ENCODE measurements at places on chromosomes 7 and 10.

GRCh38 chr10:31700181-31700611, 228.4 kb downstream of the ARHGAP12 start:
- H3K36me3 ChIP-seq, result no peaks in the 10 kb centered on the region
- no peak overlapping the region for H3K27ac ChIP-seq
- H3K27me3 ChIP-seq, result no peaks in the 10 kb centered on the region
- H3K4me3 ChIP-seq, result no peak overlapping the region
- H3K4me1 ChIP-seq, result no peaks in the 10 kb centered on the region

DNA sequence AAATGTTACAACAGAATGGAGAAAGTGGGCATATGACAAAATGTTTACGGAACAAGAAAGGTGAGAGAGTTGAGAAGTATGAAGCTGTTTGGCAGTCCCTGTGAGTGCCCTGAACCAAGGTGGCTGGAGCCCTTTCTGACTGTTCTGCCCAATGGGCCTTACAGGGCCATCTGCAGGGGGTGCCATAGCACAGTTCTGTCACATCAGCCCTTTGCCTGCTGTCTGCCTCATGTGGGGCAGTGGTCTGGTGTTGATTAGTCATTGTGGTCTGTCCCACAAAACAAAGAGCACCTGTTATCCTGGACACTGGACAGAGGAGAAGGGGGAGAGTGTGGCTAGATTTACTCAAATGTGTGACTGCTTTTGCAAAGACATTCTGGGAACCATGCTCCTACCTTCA, 51.5 kb upstream of the OSBPL3 start:
- H3K27ac ChIP-seq, result no peak overlapping the region
- no peak for DNase-seq
- H3K4me3 ChIP-seq, result no peak overlapping the region
- H3K36me3 ChIP-seq, result no peaks in the 10 kb centered on the region
- H3K27me3 ChIP-seq, result no peaks in the 10 kb centered on the region
- peaks cover 24% of the 10 kb centered on the region for H3K4me1 ChIP-seq

DNA sequence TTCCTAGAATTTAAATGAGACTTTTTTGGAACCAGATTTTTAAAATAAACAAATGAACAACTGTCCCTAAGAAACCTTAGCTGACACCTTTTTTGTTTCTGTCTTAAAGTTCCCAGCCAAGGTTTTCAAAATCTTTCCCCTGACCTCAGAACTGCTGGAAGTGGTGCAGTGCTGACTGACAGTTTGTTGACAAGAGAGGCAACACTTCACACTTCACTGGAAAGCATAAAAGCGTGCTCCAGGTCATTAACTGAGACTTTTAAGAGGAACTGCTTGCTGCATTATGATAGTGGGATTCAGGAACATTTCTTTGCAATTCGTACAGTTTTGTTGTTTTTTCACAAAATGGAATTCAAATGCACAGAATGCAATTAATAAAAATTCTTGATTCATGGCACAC, 36.2 kb downstream of the SYPL1 start:
- peaks cover 18% of the 10 kb centered on the region for H3K4me1 ChIP-seq
- no peaks in the 10 kb centered on the region for H3K27me3 ChIP-seq
- no peak for DNase-seq
- H3K36me3 ChIP-seq, result no peaks in the 10 kb centered on the region

DNA sequence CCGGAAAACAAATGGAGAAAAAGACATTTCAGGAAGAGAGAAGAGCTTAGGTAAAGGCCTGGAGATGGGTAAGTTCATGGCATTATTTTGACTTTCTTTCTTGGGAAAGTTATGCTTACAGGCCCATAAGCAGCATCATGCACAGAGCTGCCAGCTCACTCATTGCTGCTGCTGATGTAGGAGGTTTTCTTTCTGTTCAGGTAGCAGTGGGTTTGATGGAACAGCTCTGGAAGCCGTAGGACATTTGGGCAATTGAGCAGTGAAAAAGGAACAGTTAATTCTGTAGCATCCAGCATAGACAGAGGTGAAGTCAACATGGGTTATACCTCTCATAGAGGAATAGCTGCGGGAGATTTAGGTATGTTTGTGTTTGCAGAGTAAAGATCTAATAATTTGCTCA, 3.3 kb downstream of the CHN2 start:
- H3K36me3 ChIP-seq, result no peaks in the 10 kb centered on the region
- no peak for DNase-seq
- no peaks in the 10 kb centered on the region for H3K4me1 ChIP-seq
- H3K4me3 ChIP-seq, result no peak overlapping the region
- H3K27me3 ChIP-seq, result no peaks in the 10 kb centered on the region

DNA sequence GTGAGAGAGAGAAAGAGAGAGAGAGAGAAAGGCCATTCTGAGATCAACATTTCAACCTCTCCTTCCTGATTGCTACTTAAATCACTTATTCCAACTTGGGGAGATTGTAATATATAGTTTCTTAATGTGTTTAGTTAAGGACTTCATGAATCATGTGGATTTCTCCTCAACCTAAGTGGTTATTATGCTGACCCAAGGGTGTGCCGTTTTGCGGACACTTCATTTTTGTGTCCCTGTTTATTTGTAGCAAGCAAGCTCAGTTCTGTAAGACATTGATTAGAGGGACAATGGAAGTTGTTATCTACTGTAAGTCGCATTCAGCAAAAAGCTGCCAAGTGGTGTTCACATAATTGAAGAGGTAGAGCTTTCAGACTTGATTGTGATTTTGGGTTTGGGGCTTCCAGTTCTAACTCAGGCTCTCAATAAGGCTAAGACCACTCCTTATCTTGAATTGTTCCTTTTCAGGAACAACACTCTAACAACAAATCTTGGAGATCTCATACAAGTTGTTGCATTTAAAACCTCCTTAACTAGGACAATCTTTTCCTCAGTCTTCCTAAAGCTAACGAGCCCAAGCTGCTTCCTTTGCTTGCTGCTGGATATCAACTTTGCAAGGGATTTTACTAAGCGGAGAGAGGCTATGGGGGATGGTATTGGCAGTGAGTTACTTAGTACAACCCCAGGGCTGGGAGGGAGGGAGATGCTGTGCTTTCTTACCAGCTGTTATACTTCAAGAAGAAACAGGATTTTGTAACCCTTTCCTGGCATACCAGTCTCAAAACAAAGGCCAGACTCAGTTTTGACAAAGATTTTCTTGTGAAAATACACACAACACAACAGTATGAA, 19.8 kb upstream of the COL1A2 start:
- no peak overlapping the region for H3K27ac ChIP-seq
- no peaks in the 10 kb centered on the region for H3K36me3 ChIP-seq
- no peak overlapping the region for H3K4me3 ChIP-seq
- no peak for DNase-seq
- H3K27me3 ChIP-seq, result no peaks in the 10 kb centered on the region

GRCh38 chr10:22427890-22428571, 82.7 kb downstream of the SPAG6 start:
- no peak overlapping the region for H3K4me3 ChIP-seq
- no peaks in the 10 kb centered on the region for H3K36me3 ChIP-seq
- no peaks in the 10 kb centered on the region for H3K4me1 ChIP-seq
- DNase-seq, result no peak

DNA sequence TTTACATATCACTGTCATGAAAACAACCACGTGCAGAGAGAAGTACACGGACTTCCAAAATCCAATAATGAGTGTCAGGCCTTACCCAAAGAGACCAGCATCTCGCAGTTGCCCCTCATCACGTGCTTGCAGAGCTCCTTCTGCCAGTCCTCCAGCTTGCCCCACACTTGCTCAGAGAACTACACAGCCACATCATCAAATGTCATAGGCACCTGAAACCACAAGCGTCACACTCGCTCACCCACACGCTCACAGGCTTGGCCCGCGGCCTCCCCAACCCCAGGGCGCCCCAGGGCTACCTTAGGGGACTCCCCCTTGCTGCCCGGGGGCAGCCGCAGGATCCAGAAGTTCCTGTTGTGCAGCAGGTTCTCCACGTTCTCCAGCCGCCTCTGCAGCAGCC, 123.4 kb upstream of the ZNF746 start:
- H3K4me1 ChIP-seq, result peaks cover 26% of the 10 kb centered on the region
- H3K27ac ChIP-seq, result no peak overlapping the region
- H3K36me3 ChIP-seq, result peaks cover 46% of the 10 kb centered on the region
- no peaks in the 10 kb centered on the region for H3K27me3 ChIP-seq
- H3K4me3 ChIP-seq, result no peak overlapping the region

- no peak overlapping the region for H3K4me3 ChIP-seq
- DNase-seq, result no peak
- no peak overlapping the region for H3K27ac ChIP-seq
- peaks cover 3% of the 10 kb centered on the region for H3K27me3 ChIP-seq
- H3K36me3 ChIP-seq, result no peaks in the 10 kb centered on the region
These were observed 6.5 kb upstream of the RET start for GRCh38 chr10:43070121-43071085.

DNA sequence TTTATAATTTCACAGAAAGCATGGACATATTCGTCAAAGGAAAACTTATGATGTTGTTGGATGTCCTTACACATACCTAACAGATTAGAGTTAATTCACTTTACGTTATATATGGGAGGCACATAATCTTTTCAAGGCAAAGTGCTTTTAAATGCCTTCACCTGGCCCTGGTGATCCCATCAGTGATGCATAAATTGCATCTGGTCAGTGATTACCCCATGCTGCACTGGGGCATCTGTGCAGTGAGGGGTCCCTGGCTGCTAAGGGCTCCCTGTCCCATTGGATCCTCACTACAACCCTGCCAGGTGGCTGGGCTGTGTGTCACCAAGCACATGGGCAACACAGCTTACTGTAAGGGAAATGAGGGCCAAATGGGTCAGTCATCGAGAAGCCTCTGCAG, 441.1 kb downstream of the RPS24 start:
- no peaks in the 10 kb centered on the region for H3K36me3 ChIP-seq
- no peak overlapping the region for H3K27ac ChIP-seq
- H3K4me3 ChIP-seq, result no peak overlapping the region
- DNase-seq, result no peak
- no peaks in the 10 kb centered on the region for H3K27me3 ChIP-seq

DNA sequence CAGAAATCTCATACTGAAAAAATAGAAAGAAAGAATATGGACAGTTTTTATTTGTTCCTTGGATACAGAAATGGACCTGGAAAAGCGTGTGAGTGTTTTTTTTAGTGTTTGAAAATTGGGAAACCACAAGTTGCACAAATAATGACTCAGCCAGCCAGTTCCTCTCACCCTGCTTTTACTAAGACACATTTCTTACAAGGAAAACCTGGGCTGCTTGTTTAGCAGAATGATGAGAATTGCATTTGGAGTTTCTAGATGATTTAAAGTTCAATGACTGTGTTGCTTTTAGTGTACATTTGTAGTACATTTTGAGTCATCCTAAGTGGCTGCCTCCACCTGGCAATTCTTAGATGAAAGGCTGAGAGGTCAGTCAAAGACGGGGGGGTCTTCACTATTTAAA, 218.7 kb downstream of the ABCA13 start:
- no peak overlapping the region for H3K27ac ChIP-seq
- no peaks in the 10 kb centered on the region for H3K27me3 ChIP-seq
- no peak for DNase-seq
- H3K4me3 ChIP-seq, result no peak overlapping the region

DNA sequence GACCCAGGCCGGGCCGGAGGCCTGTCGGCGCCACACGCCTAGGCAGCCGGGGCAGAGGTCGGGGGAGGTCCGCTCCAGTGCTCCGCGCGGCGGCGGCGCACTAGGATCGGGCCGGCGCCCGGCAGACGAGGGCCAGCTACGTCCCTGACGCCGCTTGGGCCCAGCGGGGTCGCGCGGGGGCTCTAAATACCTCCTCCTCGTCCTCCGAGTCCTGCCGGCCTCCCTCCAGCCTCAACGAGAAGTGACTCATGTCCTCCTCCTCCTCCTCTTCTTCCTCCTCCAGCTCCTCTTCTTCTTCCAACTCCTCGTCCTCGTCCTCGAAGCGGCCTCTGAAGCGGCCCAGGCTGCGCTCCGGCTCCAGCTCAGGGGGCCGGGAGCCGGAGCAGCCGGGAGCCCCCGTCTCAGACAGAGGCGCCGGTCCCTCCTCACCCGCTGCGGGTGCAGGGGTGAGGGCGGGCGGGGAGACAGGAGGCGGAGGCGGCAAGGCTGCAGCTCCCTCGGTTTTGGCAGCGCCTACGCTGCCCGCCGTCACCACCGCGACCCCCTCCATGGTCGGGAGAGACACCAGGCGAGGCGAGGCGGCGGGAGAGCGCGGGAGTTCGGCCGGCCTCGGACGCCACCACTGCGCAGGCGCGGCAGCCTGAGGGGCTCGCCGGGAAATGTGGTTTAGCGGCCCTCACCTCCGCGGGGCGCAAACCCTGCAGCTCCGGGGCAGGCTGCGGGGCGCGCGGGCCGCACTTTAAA, at the start of gene PCGF6:
TSS of gene PCGF6 (minus strand) at position 624 of the 744 bp plus-strand sequence. CDS start at position 550, 74 bp downstream.
- peak; percentile 50 for DNase-seq
- peak within 1 kb of the TSS; percentile 81 for H3K4me3 ChIP-seq
- H3K36me3 ChIP-seq, result peaks cover 9% of the 10 kb centered on the region
- H3K27me3 ChIP-seq, result no peaks in the 10 kb centered on the region

- H3K27me3 ChIP-seq, result no peaks in the 10 kb centered on the region
- H3K4me1 ChIP-seq, result no peaks in the 10 kb centered on the region
- H3K36me3 ChIP-seq, result no peaks in the 10 kb centered on the region
- DNase-seq, result no peak
These were observed 47.9 kb downstream of the TAF3 start for GRCh38 chr10:7866176-7866575.

- DNase-seq, result no peak
- H3K4me3 ChIP-seq, result no peak overlapping the region
- no peak overlapping the region for H3K27ac ChIP-seq
- no peaks in the 10 kb centered on the region for H3K27me3 ChIP-seq
- no peaks in the 10 kb centered on the region for H3K4me1 ChIP-seq
These were observed 128.8 kb downstream of the LCOR start for GRCh38 chr10:96960872-96961271.

All from effector memory CD4-positive, alpha-beta T cell (primary cell).